H4 (cell line): ENCODE measurements at places on chromosomes 5 and 9. TPM values are rescaled to one million over a fixed set of nuclear protein-coding genes. Genes with fewer than 3 reads are reported as not detected.
A peak's percentile ranks its signal among the peaks of the same experiment; 100 is the strongest.

DMRTA1 gene
- total RNA-seq: 0.54 and 1.4 TPM in 2 replicates

CMYA5 gene
- total RNA-seq: 0.02 and 0.08 TPM in 2 replicates

HDAC3 gene
- total RNA-seq: 76.5 and 82.1 TPM in 2 replicates

FYB1 gene
- 0.04 and 0.17 TPM in 2 replicates for total RNA-seq

GNA14 gene
- 0.06 TPM in 1 of 2 replicates, not detected in the other for total RNA-seq

SPATA31C1 gene
- total RNA-seq: not detected in 2 replicates

SLC6A7 gene
- total RNA-seq: not detected in 2 replicates

PCA3 gene
- not detected in 2 replicates for total RNA-seq

PNPLA7 gene
- 0.14 TPM in 1 of 2 replicates, not detected in the other for total RNA-seq

TEX48 gene
- total RNA-seq: not detected in 2 replicates

GPR151 gene
- not detected in 2 replicates for total RNA-seq

CCL28 gene
- total RNA-seq: not detected in 2 replicates

SLC34A3 gene
- total RNA-seq: not detected in 2 replicates

- DNase-seq: no peak
These were observed 223.8 kb downstream of the SEC61B start for GRCh38 chr9:99445920-99446319.

DNA sequence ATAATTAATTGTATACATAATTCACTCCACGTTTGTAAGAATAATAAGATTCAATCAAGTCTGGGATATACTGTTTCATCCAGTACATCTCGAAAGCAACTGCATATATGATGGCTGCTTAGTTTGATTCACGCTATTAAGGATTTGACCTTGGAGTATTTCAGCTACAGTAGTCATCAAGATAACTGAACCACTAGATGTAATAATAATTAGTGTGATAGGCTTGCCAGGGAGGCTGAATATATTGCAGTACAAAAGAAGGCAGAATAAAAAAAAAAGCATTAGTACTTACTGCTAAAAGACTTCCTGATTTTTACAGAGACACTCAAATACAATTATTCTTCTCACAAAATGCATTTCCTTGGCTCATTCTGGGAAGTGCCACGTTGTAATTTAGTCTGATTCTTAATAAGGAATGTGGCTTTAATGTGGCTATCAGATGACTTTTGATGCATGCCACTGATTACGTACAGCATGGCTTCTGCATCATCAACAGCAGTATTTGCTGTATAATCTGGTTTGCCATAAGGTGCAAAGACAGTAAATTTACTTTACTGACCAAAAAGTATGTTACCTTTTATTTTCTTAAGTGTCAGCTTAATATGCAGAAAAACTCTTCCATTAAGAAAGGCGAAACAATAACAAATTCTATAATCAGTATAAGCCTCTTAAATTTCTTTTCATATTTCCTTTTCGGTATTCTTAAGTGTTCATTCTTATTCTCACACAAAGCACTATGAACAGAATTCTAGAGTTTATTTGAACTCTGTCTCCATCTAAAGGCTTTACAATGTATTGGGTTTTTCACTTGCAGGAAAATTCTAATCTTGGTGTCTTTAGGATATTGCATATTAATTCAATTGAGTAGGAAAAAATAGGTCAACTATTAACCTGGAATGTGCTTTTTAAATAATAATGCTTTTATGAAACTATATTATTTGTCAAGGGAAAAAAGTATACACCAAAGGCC lies 166.4 kb downstream of the SLF1 start:
- DNase-seq: no peak

DNA sequence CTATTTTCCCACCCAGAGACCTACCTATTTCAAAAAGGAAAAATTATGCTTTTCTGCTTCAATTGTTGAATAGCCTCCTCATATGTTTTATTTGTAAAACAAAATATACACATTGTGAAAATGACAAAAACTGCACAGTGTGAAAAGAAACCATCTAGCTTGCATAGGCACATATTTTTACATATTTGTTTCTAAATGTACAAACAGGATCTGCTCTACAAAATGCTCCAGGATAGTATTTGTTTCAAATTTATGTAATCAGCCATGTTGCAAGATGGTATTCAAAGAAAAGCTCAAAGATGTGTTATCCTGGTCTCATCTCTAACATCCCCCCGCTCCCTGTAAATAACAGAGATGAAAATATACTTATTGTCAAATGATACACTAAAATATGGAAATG lies 366.1 kb upstream of the MPDZ start:
- DNase-seq: no peak

DNA sequence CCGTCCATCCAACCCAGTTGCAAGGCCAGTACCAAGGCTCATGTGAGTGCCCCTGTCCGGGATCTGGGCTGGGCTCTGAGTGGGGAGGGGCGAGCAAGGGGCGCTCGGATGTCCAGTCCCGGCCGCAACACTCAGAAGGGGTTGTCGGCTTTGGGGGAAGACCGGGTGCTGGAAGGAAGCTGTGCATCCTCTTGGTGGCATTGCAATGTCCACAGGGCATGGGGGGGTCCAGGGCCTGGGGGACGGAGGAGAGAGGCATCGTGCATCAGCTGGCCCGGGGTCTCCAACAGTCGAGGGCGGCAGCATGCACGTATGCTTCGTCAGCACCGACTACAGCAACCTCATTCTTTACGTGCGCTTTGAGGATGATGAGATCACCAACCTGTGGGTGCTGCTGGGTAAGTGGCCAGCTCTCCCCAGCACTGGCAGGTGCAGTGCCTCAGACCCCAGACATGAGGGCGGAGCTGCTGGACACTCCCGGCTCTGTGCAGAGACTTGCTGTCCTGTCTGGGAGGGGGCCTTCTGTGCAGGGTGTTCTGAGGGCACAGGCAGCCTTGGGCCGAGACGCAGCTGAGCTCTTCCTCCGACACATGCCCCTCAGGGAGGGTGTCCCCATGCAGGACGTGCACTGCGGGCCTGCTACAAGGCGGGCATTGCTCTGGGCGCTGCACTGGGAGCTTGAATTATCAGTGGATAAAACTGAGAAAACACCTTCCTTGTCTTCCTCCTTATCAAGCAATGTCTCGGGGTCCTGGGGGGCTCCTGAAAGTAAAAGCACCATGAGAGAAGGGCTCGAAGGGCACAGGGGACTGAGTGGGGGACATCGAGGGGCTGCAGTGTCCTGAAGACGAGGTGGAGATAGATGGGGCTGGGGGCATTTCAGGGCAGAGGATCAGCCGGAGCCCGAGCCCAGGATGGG lies 22.5 kb downstream of the GLT6D1 start:
- DNase-seq: no peak

DNA sequence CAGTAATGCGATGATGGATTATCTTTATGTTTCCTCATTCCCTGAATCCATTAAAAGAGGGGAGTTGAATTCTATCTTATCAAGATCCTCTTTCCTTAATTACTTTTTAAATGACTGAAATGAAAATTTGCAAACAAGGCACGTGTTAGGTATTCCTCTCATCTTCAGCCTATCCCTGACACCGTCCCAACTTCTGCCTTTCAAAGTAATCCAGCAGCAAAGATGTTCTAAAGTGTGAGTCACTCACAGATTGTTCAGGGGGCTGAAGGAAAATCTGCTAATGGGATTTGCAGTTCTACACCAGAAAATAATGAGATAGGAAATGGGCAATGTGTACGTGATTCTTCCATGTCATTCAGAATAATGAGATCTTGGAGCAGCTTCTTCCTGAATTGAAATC lies 403.0 kb downstream of the ARHGEF28 start:
- DNase-seq: no peak

GRCh38 chr9:114223564-114224246 lies 68.4 kb downstream of the COL27A1 start:
- no peak for DNase-seq

DNA sequence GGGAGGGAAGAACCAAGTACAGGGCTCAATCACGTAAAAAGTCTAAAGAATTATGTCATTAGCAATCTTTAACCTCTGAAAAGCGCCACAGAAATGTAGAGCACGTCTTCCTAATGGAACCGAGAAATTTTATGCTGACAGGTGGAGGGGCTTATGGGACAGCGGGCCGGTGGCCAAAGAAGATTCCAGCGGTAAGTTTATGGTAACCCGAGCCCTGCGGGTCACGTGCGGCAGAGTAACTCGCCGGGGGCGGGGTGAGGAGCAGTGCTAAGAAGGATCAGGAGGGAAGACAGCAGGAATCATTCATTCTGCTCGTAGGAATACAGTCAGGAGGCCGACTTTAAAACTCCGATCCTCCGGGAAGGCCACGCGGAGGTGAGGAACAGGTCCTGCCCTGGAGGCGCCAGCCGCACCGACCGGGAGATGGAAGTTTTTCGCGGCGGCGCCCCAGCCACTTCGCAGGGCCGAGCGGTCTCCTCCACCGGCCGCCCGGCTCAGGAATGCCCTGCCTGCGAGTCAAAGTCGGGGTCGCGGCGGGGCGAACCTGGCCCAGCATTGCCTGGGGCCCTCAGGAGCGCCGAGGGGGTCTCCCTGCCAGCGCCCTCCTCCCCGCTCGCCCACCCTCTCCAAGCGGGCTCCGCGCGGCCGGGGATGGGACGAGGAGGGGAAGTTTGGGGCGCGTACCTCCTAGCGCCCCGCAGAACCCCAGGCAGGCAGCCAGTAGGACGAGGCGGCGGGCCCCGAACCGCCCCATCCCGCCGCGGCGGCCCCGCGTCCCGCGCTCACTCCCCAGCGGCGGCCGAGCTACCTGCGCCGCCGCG lies 101.8 kb downstream of the ESM1 start:
- no peak for DNase-seq

DNA sequence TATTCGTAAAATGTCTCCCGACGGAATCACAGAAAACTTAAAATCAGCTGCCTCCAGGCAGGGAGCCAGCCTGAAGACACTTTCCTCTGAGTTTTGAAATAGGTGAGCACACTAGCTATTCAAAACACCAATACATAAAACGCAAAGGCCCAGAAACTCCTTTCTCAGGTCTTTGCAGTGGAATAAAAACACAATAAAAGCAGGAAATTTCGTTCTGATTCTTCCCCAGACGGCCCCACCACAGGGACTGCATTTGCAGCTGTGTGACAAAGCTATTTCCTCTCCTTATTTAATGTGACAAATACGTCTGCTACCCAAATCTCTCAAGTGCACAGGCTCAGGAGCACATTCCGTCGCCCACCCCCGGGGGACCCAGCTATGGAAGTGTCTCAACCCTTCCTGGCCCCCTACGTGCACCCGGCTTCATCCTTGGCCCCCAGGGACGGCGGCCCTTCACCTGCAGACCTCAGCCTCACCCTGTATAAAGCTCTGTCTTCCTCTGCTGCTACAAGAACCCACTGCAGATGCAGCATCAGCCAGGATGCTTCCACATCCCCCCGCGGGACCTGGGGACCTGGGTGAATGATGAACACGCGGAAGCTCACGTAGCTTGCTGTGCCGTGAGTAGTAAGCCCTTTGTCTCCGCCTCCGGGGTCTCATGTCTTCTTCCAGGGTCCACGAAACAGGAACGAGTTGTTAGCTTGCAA lies 24.9 kb downstream of the AHRR start:
- DNase-seq: no peak

GRCh38 chr5:139422307-139422893 lies 16.9 kb downstream of the DNAJC18 start:
- DNase-seq: peak; percentile 64

GRCh38 chr9:35357826-35358225 lies 132.1 kb upstream of the RUSC2 start:
- no peak for DNase-seq

- no peak for DNase-seq
These were observed 58.3 kb downstream of the SVEP1 start for GRCh38 chr9:110521206-110521605.

GRCh38 chr9:2261421-2262103 lies 246.4 kb downstream of the SMARCA2 start:
- DNase-seq: no peak

- DNase-seq: no peak
These were observed 11.8 kb downstream of the ALDH1B1 start for GRCh38 chr9:38404314-38404713.

DNA sequence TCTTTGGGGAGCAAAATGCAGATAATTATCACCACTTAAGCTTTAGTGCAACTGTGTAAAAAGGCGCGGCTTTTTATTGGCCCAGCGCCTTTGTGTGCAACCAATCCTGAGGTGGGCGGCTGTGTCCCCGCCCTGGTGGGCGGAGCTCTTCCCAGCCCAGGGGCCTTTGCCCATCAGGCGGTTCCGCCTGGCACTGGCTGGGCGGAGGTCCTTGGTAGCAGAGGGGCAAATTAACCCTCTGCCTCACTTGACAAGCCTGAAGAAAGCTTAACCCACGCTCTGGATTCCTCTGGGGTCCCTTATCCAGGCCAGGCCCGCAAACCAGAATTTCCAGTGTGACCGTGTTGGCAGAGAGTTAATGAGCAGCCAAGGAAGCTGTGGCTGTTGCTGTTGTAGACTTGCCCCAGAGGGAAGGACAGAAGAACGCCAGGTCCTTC lies 12.8 kb upstream of the NIPAL4 start:
- DNase-seq: no peak

DNA sequence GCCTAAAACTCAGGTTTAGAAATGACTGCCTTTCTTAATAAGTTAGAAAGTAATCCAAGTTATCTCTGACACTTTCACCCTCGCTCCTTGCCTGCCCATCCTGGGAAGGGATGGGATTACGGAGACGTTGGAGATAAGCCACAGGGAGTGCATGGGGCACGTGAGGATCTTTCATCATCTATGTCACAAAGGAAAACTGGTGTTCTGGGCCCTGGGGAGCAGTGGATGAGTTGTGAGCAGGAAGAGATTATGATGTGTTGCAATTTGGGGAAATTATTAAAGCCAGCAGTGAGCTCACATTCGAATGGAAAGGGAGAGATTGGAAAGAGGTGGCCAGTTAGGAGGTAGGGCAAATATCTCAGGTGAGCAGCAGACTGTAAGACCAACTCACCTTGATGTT lies 12.8 kb downstream of the AFAP1L1 start:
- no peak for DNase-seq

DNA sequence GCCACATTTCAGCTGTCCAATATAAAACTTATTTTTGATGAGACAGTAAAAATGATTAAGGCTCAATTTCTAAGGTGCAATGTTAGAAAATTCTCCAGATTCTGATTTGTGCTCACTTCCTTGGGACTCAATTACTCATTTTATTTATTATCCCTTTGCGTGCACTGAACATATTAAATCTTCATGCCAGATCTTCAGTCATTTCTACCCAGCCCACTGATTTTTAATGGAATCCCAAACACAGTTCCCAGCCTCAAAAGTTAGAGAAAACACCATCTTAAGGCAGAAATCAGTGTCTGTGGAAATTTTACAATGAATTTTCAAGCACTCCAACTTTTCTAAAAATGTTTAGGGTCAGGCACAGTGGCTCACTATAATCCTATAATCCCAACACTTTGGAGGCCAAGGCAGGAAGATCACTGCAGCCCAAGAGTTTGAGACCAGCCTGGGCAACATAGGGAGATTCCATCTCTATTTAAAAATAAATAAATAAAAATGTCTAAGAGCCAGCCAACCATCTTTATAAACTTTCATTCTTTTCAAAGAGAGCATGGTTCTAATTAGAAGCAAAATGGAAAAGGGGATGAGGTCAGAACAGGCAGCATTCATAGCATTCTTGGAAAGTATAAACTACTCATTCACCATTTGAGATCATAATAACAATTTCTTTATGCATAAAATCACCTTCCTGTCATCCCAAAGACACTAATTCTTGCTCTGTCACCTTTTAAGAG lies 53.7 kb downstream of the TLE1 start:
- DNase-seq: no peak

DNA sequence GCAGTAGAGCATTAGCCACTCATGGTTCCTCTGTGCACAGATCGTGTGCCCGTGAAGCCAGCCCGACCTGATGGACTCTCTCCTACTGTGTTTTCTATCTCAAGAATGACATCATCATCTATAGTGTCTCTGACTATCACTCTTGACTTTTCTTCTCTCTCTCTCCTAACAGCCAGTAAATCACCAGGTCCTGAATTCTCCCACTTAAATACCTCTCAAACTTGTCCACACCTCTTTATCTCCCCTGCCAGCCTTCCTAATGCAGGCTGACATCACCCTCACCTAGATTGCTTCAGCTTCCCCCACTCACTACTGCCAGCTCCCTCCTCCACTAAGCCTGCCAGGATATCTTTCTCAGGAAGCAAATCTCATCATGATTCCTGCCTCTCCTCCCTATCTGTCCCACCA lies 90.6 kb upstream of the MIER3 start:
- no peak for DNase-seq
